ENCODE measurements at places on chromosomes 12 and 14. TPM values are rescaled to one million over a fixed set of nuclear protein-coding genes. Genes with fewer than 3 reads are reported as not detected.

GRCh38 chr12:82438356-82438755 is 80.0 kb downstream of the METTL25 start:
- no peak overlapping the region for H3K4me3 ChIP-seq
- no peak overlapping the region for H3K27ac ChIP-seq
- DNase-seq: no peak
- no peaks in the 10 kb centered on the region for H3K27me3 ChIP-seq
- no peaks in the 10 kb centered on the region for H3K4me1 ChIP-seq

DNA sequence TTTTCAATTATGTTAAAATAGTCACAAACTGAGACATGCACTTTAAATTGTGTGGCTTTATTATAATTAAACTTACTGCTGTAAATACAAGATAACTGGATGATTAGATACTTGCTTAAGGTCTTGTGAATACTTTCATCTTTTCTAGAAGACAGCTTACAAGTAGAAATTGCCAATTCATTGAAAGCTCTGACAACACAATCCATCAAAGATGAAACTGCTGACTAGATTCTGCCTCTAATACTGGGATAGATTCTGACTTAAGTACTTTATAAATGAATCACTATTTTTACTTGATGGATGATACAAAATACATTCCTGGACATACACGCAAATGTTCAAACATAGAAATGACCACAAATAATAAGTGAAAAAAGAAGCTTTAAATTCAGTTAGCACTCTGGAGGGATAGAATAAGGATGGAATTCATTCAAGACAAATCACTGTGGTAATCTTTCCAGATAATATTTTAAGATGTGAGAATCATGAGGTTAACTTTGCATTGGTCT is 876.8 kb downstream of the RPS29 start:
- H3K36me3 ChIP-seq: no peaks in the 10 kb centered on the region
- no peak overlapping the region for H3K4me3 ChIP-seq
- no peaks in the 10 kb centered on the region for H3K27me3 ChIP-seq
- H3K27ac ChIP-seq: no peak overlapping the region

DNA sequence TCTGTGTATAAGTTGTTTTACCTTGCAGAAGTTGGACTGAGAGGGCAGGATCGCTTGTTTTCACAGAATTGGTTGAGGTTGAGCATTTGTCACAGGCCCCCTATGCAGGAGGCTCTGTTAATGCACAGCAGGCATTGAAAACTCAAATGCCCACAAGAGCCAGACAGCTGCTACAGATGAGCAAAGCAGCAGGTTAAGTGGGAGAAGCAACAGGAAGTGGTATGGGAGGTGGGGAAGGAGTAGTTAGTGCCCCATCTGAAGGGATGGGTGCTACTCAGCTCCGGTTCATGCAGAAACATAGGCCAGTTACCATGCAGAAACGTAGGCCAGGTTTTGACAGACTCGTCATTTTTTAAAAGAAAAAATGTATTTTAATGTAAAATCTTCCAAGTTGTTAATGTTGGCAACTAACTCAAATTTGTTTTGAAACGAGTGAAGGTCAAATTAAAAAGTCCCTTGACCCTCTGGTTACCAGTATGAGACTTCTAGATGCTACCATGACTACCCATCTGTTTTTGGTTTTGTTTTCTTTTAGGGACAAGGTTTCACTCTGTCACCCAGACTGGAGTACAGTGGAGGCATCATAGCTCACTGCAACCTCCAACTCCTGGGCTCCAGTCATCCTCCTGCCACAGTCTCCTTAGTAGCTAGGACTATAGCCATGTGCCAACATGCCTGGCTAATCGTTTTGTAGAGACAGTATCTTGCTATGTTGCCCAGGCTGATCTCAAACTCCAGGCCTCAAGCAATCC is 84.7 kb upstream of the FRMD6 start:
- H3K4me3 ChIP-seq: no peak overlapping the region
- peak; percentile 25 for DNase-seq
- peak overlapping the region; percentile 15 for H3K27ac ChIP-seq
- peaks cover 18% of the 10 kb centered on the region for H3K4me1 ChIP-seq
- no peaks in the 10 kb centered on the region for H3K27me3 ChIP-seq
- no peaks in the 10 kb centered on the region for H3K36me3 ChIP-seq

DNA sequence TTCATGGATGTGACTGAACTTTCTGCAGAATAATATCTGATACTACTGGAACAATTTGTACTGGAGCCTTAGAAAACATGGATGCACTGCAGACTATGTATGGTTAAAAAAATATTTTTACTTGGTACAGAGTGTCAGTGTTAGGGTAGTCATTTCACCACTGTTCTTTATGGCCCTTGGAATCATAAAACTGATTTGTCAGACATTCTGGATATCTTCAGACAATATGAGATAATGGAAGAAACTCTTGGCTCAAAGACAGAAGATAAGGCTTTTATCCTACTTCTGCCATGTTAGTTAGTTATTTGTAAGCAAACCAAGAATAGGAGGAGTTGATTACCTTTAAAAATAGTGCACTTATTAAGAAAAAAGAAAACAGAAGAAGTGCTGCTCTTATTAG is 209.4 kb downstream of the LRIG3 start:
- no peaks in the 10 kb centered on the region for H3K4me1 ChIP-seq
- no peaks in the 10 kb centered on the region for H3K36me3 ChIP-seq
- DNase-seq: no peak
- no peaks in the 10 kb centered on the region for H3K27me3 ChIP-seq

ST8SIA1 gene
- 0.52 TPM for total RNA-seq

- no peak overlapping the region for H3K27ac ChIP-seq
- no peak overlapping the region for H3K4me3 ChIP-seq
- H3K36me3 ChIP-seq: peaks cover 20% of the 10 kb centered on the region
- peaks cover 33% of the 10 kb centered on the region for H3K4me1 ChIP-seq
- no peaks in the 10 kb centered on the region for H3K27me3 ChIP-seq
Measured at GRCh38 chr12:62606654-62607053, 140.0 kb downstream of the MON2 start.

GRCh38 chr12:43284486-43285158 is 267.4 kb downstream of the ADAMTS20 start:
- H3K4me1 ChIP-seq: no peaks in the 10 kb centered on the region
- H3K4me3 ChIP-seq: no peak overlapping the region
- DNase-seq: no peak
- no peaks in the 10 kb centered on the region for H3K27me3 ChIP-seq
- H3K27ac ChIP-seq: no peak overlapping the region

DNA sequence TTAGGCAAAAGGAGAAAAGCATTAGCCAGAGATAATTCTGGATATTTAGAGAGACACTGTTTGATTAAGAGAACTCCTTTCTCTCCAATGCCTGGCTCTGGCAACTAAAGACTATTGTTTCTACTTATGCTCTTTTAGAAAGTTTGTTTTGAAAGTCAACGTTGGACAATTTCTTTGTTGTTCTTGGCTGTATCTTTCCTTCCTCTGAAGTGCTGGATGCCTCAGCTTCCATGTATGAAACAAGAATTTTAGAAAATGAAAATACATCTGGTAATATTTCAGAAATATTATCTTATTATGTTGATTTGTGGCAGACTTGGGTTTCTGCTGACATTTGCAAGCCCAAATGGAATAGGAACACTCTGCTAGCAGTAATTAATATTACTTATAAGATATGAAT is 382.6 kb downstream of the SNAPC1 start:
- H3K36me3 ChIP-seq: no peaks in the 10 kb centered on the region
- no peak overlapping the region for H3K4me3 ChIP-seq
- no peak for DNase-seq
- no peak overlapping the region for H3K27ac ChIP-seq
- peaks cover 7% of the 10 kb centered on the region for H3K27me3 ChIP-seq
- H3K4me1 ChIP-seq: no peaks in the 10 kb centered on the region

HOXC6 gene
- not detected for total RNA-seq

DNA sequence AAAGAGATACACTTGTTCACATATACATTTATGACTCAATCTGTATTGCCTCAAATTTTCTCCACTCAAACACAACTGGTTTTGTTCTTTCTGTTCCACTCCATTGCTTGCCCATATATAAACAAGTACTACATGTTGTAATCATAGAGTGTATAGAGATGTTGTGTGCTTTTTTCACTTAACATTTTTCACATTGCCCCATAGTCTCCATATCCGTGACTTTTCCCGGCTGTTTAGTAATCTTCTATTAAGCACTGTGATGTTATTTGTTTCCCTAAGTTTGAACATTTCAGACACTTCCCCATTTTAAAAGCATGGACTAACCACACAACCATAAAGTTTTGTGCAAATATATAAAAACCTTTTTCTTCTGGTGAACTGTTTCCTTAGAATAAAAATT is 45.5 kb upstream of the PTPRR start:
- H3K27ac ChIP-seq: no peak overlapping the region
- H3K4me1 ChIP-seq: no peaks in the 10 kb centered on the region
- H3K4me3 ChIP-seq: no peak overlapping the region
- H3K27me3 ChIP-seq: no peaks in the 10 kb centered on the region
- H3K36me3 ChIP-seq: no peaks in the 10 kb centered on the region

TPH2 gene
- total RNA-seq: not detected

DNA sequence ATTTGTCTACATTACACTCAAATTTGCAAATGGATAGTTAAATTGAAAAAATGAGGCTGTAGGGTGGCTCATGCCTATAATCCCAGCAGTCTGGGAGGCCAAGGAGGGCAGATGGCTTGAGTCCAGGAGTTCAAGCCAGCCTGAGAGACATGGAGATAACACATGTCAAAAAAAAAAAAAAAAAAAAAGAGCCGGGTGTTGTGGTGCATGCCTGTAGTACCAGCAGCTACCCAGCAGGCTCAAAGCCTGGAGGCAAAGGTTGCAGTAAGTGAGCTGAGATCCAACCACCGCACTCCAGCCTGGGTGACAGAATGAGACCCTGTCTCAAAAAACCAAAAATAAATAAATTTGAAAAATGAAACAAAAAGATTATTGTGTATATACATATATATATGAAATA is 119.9 kb upstream of the MGAT4C start:
- no peaks in the 10 kb centered on the region for H3K4me1 ChIP-seq
- H3K4me3 ChIP-seq: no peak overlapping the region
- H3K27ac ChIP-seq: no peak overlapping the region
- H3K27me3 ChIP-seq: no peaks in the 10 kb centered on the region
- no peak for DNase-seq

GRCh38 chr12:127556231-127556886 is 710.6 kb upstream of the TMEM132C start:
- peaks cover 46% of the 10 kb centered on the region for H3K4me1 ChIP-seq
- peaks cover 2% of the 10 kb centered on the region for H3K27me3 ChIP-seq
- H3K27ac ChIP-seq: no peak overlapping the region
- no peak overlapping the region for H3K4me3 ChIP-seq
- H3K36me3 ChIP-seq: peaks cover 15% of the 10 kb centered on the region
- DNase-seq: no peak

- no peaks in the 10 kb centered on the region for H3K27me3 ChIP-seq
- no peak overlapping the region for H3K4me3 ChIP-seq
- peaks cover 27% of the 10 kb centered on the region for H3K4me1 ChIP-seq
- H3K27ac ChIP-seq: no peak overlapping the region
- no peak for DNase-seq
Measured at GRCh38 chr12:104752881-104753280, 205.2 kb downstream of the SLC41A2 start.

GRCh38 chr14:68577802-68578541 is 214.9 kb downstream of the ZFP36L1 start:
- H3K4me3 ChIP-seq: no peak overlapping the region
- H3K27me3 ChIP-seq: no peaks in the 10 kb centered on the region
- no peaks in the 10 kb centered on the region for H3K36me3 ChIP-seq
- no peak overlapping the region for H3K27ac ChIP-seq
- no peaks in the 10 kb centered on the region for H3K4me1 ChIP-seq
- DNase-seq: no peak

DNA sequence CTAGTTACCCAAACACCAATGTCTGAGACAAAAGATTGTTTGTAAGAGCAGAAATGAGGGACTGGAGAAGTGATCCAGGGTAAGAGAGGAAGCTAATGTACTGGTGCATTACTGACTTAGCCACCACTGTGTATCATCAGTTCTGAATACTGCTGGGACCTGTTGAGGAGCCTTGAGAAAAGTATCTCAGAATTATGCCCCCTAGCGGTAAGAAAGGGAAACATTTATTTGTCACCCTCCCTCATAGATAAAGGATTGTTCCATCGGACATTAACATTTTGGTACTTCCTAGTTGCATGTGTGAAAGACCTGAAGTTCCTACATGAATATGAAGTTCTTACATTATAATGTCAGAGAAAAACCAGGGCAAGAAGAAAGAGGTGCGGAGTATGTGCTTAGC is 612.5 kb downstream of the FSCB start:
- H3K4me1 ChIP-seq: no peaks in the 10 kb centered on the region
- no peak overlapping the region for H3K27ac ChIP-seq
- DNase-seq: no peak
- no peaks in the 10 kb centered on the region for H3K36me3 ChIP-seq
- H3K4me3 ChIP-seq: no peak overlapping the region
- no peaks in the 10 kb centered on the region for H3K27me3 ChIP-seq

DNA sequence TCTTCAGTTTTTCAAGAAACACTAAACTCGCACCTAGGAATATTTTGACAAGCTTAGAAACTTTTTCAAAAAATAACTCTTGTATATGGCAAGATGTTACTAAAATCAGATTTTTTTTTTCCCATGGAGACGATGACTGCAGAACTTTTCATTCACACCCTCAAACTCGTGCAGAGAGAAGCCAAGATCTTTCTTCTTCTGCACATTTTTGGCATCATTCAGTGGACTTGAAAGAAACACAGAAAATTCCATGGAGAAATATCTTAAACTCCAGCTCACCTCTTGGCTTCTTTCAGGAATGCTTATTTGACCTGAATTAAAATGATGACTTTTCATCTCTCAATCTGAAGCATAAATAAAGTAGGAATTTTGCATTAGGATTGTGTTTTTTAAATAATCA is 919.4 kb downstream of the NRXN3 start:
- H3K27me3 ChIP-seq: no peaks in the 10 kb centered on the region
- DNase-seq: no peak
- H3K36me3 ChIP-seq: no peaks in the 10 kb centered on the region
- no peak overlapping the region for H3K27ac ChIP-seq
- H3K4me3 ChIP-seq: no peak overlapping the region

- DNase-seq: no peak
- no peak overlapping the region for H3K27ac ChIP-seq
- H3K4me3 ChIP-seq: no peak overlapping the region
Measured at GRCh38 chr12:103244596-103244995, 251.2 kb downstream of the C12orf42 start.

- H3K4me3 ChIP-seq: no peak overlapping the region
- DNase-seq: no peak
- H3K36me3 ChIP-seq: peaks cover 3% of the 10 kb centered on the region
- no peaks in the 10 kb centered on the region for H3K27me3 ChIP-seq
Measured at GRCh38 chr14:55605793-55606192, 25.8 kb downstream of the KTN1 start.

CD69 gene
- total RNA-seq: 71.6 TPM

PPM1A gene
- total RNA-seq: 48.9 TPM
